Stimulated activated CD8-positive, alpha-beta memory T cell treated with anti-CD3 and anti-CD28 coated beads, Interleukin-15, amount 100 ng/mL, for 4 hours (primary cell): ENCODE measurements at places on chromosomes 2 and 18.
A peak's percentile ranks its signal among the peaks of the same experiment; 100 is the strongest.

DNA sequence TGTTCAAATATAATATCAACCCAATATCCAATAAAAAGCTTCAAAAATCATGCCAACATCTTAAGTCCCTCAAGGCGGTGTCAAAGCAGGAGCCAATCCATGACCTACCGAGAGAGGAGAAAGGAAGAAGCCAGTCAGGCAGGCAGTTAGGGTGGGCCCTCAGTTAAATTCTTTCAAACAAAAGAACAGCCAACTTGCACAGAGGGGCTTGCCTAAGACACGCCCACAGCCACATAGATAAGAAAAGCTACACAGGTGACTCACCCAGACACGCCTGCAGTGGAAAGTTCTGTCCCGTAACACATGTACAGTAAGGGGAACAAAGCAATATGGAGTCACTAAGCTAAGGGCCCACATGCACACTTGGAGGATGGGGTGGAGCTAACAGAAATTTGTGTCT is 61.3 kb downstream of the SP110 start:
- DNase-seq, result no peak

- DNase-seq, result no peak
Observed at GRCh38 chr18:24669502-24669901, 209.1 kb downstream of the HRH4 start.

GRCh38 chr2:115183144-115183543 is 740.7 kb downstream of the DPP10 start:
- DNase-seq, result no peak

DNA sequence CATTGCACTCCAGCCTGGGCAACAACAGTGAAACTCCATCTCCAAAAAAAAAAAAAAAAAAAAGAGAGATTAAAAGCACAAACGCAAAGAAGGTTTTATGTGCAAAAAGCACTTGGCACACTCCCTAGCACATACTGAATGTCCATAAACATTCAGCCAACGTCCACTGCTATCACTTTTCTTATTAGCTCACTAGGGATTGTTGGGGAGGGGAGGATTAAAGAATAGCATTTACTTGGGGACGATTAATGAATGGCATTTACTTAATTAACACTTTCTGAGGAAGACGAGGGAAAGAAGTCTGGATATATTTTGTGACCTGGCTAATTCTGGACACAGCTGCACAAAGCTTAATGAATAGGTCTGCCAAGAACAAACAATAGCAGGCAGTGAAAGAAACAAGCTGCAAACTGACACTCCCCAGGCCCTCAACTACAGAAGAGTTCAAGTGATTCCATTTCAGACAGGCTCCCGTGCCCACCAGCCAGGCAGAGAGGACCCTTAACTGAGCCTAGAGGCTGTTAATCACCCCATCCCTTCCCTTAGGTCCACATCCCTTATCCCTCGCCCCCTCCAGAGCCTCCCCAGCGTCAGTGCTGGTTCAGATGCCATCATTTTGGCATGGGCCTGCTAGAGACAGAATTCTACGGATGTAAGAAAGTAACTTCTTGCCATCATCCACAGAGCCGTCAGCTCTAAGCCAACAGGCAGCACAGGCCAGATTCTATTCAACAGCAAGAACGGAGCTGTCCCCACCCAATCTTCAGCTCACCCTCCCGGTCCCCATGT is 7.4 kb downstream of the CYB5A start:
- no peak for DNase-seq

- DNase-seq, result no peak
Observed at GRCh38 chr2:109067631-109068125, 61.3 kb upstream of the SH3RF3 start.

- no peak for DNase-seq
Observed at GRCh38 chr2:39625927-39626270, 39.8 kb upstream of the TMEM178A start.

GRCh38 chr2:142286618-142287017 is 155.8 kb upstream of the LRP1B start:
- DNase-seq, result no peak

- no peak for DNase-seq
Observed at GRCh38 chr2:205629091-205629776, 53.1 kb upstream of the NRP2 start.

GRCh38 chr2:168340931-168341330 is 93.5 kb upstream of the STK39 start:
- no peak for DNase-seq

DNA sequence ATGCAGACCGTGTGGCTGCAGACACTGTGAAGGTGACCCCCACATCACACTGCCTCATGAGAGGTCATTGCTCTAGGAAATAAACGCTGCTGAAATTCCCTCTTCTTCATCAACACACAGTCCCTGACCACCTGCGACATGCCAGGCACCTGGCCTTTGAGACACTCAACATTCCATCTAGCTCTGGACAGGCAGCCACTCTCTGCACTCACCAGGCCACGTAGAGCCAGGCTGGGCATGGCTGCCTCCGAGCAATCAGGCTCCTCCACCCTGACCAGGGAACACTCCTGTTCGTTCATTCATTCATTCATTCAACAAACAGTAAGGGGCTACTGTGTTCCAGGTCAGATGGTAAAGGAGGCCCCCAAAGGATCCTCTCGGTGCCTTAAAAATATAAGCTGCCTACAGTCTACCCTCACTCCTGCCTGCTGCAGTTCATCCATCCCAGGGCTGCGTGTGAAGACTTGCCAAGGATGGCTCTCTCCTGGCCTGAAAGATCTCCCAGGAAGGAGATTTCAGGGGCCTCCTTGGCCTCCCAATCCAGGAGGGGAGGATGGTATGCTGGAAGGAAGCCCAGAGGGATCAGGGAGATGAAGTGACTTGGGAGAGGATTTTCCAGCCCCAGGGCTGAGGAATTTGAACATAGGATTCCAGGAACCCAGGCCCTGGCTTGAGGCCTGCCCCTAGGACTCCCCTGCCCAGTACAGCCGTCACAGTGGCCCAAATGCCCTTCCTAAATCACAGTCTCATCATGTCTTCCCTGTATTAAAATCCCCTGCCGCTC is 66.7 kb downstream of the TNS1 start:
- DNase-seq, result no peak

DNA sequence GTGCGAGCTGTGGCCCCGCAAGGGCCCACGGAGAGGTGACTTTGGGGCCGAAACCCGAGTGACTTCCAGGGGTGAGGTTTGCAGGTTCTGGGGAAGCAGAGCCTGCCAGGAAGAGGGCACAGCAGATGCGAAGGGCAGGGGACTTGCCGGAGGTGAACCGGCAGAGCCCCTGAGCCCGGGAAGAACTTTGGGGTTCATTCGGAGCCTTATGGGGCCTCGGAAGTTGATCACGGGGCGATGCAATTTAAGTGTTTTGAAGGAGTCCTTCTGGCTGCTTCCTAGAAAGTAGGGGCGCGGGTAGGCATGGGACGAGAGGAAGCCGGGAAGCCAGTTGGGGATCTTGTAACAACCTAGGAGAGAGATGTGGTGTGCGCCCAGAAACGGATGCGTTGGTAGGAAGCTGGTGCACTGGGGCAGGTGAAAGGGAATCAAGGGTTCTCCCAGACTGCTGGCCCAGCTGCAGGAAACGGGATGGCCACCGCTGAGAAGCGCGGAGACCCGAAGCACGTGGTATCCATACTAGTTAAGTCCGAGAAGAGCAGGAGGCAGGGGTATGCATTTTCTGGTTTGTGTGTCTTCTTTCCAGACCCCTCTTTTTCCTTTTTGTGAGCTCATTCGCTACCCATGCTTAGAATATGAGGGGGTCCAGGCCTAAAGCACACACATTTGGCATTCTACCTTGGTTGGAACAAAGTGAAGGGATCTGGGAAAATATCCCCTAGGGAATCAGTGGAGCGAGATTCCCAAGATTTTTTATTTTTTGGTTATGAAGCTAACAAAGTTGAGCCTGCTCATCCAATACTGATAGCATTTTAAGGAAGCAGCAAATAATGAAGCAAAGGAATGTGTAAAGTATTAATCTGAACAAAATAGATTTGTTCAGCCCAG is 758 bp downstream of the SCLY start:
- DNase-seq, result peak; percentile 4

- no peak for DNase-seq
Observed at GRCh38 chr2:57190007-57190406, 856.6 kb upstream of the VRK2 start.

DNA sequence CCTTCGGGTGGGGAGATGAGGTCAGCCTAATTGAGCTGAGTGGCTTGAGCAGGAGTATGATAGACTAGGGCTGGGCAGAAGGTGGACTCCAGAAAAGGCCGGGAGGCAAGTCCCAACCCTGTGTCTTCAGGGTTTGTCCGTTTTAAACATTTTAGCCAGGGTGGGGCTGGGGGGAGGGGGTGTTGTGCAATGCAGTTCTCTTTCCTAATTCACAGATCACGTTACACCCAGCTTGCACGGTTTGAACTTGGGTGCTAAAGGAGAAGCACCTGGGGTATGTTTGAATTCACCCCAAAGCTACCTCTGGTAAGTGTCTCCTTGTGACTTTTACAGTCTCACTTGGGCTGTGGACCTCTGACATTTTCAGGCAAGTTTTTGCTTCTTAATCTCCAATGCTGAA is 233.3 kb downstream of the AGAP1 start:
- no peak for DNase-seq

GRCh38 chr18:34864836-34865497 is 154.9 kb downstream of the DTNA start:
- DNase-seq, result no peak

GRCh38 chr18:23845988-23846630 is 156.9 kb downstream of the LAMA3 start:
- no peak for DNase-seq

DNA sequence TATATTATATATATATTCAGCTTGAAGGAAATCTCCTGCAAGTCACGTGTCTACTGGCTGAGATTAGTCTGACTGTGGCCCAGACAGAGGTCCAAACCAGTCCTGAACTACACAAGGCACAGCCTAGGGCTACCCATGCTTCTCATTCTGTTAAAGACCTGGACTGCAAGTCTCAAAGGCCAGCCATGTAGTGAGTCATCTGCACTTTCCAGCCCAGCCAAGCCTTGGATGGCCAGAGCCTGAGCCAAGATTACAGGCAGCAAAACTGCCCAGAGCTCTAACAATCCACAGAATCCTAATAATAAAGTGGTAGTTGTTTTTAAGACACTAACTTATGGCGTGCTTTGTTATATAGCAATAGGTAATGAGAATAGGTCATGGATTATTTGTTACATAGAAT is 259.6 kb downstream of the SS18 start:
- DNase-seq, result no peak

GRCh38 chr2:71823526-71823925 is 324.1 kb downstream of the CYP26B1 start:
- no peak for DNase-seq

- DNase-seq, result no peak
Observed at GRCh38 chr2:16096962-16097361, 156.6 kb downstream of the MYCN start.

- DNase-seq, result no peak
Observed at GRCh38 chr2:227238238-227239237, 74.1 kb downstream of the COL4A3 start.

DNA sequence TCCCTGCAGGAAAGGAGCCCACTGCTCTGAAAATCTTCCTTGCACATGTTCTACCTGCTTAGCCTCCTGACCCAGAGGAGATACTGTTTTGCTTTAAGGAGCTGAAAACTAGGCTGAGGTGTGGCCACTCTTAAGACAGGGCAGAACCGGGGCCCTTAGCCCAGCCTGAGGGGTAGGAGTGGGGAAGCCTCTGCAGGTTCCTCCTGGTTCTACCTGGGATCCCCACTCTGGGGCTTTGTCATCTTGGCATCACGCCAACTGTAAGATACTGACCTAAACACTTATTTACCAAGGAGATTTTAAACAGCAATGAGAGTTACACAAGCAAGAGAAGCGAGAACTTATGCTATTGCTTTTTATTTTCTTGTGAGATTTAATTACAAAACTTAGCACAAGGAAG is 86.9 kb downstream of the KCTD1 start:
- DNase-seq, result no peak

DNA sequence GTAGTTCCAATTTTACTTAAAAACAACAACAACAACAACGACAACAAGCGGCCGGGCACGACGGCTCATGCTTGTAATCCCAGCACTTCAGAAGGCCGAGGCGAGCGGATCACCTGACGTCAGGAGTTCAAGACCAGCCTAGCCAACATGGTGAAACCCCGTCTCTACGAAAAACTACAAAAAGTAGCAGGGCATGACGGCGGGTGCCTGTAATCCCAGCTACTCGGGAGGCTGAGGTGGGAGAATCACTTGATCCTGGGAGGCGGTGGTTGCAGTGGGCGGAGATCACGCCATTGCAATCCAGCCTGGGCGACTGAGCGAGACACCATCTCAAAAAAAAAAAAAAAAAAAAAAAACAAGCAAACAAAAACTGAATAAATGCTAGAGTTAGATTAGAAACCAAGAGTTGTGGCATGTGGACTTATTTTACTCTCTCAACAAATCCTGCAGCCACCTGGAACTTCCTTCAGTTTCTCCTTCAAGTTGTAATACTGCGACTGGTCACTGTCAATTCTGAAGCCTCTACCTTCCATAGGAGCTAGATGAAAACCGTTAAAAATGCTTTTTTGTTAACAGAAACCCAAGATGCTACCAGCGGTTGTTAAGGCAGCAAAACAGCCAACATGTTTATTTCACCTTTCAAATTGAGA is 1.3 kb downstream of the ATP5F1A start:
- no peak for DNase-seq

DNA sequence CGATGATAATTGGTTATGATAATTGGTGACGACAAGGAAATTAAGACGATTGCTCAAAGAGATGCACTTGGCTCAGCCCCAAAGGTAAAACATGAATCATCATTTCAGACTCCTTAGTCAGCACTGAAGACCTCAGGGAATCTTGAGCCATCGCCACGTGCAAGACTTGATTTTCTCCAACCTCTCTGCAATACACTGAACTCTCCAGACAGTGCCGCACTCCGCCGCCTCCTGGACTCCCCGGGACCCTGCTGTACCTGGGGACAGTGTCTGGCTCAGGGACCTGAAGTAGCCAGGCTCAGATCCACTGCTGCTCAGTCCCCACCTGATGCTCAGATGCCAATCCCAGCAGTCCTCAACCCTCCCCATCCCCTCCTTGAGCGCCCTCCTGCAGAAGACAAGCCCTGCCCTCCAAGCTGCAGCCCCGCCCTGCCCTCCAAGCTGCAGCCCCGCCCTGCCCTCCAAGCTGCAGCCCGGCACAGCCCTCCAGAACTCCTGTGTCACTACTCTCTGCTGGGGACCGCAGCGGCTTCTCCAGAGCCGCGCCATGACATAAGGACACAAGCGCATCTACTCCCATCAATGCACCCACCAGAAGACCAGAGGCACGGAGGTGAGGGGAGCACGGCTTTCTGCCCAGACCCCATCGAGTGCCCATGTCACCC is 1.1 kb downstream of the TMEM18 start:
- DNase-seq, result no peak

DNA sequence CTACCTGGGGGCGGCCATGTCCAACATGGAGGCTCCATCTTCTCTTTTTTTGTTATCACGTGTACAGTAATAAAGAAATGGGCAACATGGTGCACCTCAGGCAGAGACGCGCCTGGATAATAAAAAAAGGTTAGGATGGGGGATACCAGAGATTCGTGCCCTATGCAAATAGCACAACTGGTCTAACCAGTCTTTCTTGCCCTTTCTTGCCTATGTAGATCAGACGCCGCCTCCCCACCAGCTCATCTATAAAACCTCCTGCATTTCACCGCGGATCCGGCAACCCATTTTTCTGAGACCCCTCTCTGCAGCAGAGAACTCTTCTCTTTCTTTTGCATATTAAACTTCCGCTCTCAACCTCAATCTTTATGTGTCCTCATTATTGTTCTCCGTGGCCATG is 68.7 kb downstream of the MYL12B start:
- DNase-seq, result no peak

GRCh38 chr2:55871637-55872036 is 51.9 kb downstream of the EFEMP1 start:
- DNase-seq, result no peak

- DNase-seq, result no peak
Observed at GRCh38 chr2:109254174-109254904, 125.3 kb downstream of the SH3RF3 start.
